ENCODE measurements at places on chromosomes 13 and 19.

DNA sequence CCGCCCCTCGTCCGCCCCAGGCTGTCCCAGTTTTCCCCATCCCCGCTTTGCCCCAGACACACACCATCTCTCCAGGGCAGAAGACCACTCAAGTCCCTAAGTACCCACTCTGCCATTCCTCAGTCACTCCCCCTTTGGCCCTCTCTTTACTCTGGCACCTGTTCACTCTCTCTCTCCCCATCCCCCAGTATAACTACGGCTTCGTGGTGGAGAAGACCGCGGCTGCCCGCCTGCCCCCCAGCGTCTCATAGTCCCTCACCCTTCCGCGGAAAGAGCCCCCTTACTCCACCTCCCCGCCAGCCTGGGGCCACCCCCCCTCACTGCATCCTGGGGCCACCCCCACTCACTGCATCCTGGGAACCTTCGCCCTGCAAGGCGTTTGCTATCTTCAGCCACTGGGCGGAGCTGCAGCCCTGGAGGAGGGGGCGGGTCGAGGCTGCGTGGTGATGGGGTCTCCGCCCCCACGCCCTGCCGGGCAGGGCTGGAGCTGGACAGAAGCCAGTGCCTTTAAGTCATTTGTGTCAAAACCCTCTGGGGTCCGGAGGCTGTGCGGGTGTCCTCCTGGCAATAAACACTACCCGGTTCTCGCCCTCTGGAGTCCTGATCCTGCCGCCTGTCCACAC is 5.0 kb downstream of the MVB12A start:
- no peak for DNase-seq

DNA sequence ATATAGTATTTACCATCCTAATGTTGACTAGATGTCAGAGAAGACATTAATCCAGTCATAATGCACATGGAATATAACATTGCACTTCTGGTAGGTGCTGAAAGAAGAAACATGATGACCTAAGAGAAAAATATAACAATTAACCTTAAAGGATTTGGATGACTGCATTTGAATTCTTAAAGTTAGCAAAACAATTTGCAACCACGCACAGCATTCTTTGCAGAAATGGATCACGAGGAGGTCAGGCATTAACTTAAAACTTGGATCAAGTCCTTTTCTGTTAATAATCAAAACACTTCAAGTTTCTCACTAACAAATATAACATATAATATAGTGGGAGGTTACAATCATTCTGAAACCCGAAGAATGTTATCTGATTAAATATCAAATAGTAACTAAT is 525.0 kb upstream of the SLITRK6 start:
- DNase-seq: no peak

- no peak for DNase-seq
These were observed 473.6 kb downstream of the FOXO1 start for GRCh38 chr13:40192858-40193257.

- no peak for DNase-seq
These were observed 107.0 kb downstream of the ZNF536 start for GRCh38 chr19:30479231-30479630.

Data from coronary artery (tissue), 2 donors.